ENCODE measurements at places on chromosomes 4 and X.

DNA sequence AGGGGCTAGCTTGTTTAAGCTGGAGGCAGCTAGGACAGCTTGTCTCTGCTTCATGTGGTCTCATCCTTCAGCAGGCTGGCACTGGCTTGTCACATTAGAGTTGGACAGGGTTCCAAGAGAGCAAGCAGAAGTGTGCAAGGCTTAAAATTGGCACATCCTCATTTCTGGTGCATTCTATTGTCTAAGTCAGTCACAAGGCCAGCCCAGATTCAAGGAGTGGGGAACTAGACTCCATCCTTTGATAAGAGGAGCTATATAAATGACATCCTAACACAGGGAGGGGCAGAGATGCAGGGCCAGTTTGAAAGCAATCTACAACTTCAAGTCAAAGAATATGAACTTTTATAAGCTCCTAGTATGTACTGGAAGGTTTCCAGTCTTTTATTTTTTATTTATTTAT is 313.2 kb downstream of the PTTG2 start:
- DNase-seq: no peak

GRCh38 chr4:154617820-154618317 is 5.4 kb upstream of the FGG start:
- DNase-seq: no peak

GRCh38 chrX:24241822-24242648 is 71.8 kb downstream of the SUPT20HL2 start:
- DNase-seq: peak; percentile 19

DNA sequence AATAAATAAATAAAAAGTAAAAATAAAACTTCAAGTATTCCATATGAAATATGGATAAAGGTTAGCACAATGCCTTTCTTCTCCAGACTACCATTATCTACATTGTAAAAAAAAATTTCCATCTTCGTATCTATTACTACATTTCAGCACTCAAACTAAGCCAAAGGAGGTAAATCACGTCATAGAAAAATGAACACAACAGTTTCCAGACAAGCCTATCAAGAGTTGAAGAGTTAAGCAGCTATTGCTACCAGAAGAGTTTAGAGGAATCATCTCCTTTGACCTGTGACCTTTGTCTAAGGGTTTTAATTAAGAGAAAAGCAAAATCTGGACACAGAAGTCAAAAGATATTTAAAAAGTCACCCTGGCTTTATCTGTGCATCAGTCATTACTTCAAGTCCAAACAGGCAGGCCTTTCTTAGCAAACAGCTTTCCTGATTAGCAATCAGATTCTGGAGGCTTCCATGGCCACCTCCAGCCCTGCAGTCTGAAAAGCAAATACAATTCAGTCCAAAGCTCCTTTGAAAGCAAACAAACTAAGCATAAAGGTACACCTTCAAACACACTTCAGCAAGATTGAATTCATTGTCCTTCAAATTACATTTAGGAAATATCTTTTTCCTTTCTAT is 82.2 kb downstream of the APBB2 start:
- DNase-seq: no peak

GRCh38 chrX:103780336-103781061 is 3.9 kb downstream of the PLP1 start:
- DNase-seq: no peak

- no peak for DNase-seq
Observed at GRCh38 chr4:15811703-15812337, 33.7 kb downstream of the CD38 start.

- DNase-seq: no peak
Observed at GRCh38 chr4:137421796-137422195, 110.5 kb downstream of the PCDH18 start.

- no peak for DNase-seq
Observed at GRCh38 chrX:37785569-37785968, 5.7 kb downstream of the CYBB start.

DNA sequence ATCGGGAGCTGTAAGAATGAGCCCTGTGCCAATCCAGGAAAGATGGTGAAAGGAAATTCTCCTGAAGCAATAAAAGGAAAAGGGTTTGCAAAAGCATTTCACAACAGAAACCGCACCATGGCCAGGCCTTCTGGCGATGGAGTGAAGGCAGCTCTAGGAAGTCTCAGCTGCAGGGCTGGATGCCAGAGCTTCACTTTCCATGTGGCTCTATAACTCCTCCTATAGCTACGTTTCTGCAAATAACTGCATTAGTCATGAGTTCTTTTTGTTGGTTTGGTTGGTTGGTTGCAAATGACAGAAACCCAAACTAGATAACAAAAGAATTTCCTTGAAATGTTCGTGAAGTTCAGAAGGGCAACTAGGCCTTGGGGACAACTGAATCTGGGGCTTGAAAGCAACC is 84.6 kb downstream of the RELL1 start:
- DNase-seq: no peak

- no peak for DNase-seq
Observed at GRCh38 chr4:109665783-109666485, 37.3 kb downstream of the CASP6 start.

GRCh38 chr4:71107726-71108125 is 114.3 kb downstream of the DCK start:
- no peak for DNase-seq

GRCh38 chr4:88613417-88613875 is 21.2 kb downstream of the HERC3 start:
- peak; percentile 50 for DNase-seq

GRCh38 chr4:70544279-70544868 is 26.0 kb downstream of the AMTN start:
- no peak for DNase-seq

- DNase-seq: no peak
Observed at GRCh38 chr4:154908168-154908567, 127.1 kb downstream of the RBM46 start.

Data from renal cortex interstitium (tissue), 15 donors.